Mucosa of descending colon (tissue), 3 donors: ENCODE measurements at places on chromosomes 1 and 21.

DNA sequence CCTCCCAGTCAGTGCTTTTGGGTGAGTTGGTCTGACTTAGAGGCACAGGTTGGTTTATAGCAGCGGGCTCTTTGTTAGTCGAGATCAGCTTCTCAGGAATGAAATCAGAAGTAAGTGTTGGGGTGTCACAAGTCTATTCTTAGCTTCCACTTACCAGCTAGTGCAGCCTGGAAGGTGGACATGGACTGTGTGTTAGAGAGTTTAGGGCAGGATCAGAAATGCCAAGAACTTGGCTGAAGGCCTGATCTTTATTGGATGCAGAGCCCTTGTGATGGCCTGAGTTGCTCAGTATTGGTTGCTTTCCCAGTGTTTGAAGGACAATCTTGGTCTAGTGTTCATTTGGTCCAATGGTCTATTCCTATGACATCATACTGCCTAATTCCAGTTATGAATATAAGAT lies 377.0 kb upstream of the USP24 start:
- DNase-seq = no peak

GRCh38 chr1:241419986-241420385 lies 63.0 kb upstream of the RGS7 start:
- DNase-seq = no peak

DNA sequence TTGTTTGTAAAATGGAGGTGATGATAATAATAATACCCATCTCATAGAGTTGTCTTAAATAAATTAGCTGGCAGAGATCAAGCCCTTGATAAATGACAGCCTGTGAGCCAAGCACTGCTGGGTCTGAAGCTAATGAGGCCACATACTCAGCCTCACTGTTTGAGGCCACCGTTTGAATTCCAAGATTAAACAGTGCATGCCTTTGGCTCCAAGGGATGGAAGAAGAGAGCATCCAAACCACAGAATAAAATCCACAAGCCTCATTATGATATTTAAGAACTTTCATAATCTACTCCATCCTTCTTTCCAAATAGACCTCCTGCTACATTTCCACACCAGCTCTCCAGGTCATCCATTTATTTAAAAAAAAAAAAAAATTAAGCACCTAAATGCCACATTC lies 29.0 kb downstream of the TGFBR3 start:
- DNase-seq = no peak

DNA sequence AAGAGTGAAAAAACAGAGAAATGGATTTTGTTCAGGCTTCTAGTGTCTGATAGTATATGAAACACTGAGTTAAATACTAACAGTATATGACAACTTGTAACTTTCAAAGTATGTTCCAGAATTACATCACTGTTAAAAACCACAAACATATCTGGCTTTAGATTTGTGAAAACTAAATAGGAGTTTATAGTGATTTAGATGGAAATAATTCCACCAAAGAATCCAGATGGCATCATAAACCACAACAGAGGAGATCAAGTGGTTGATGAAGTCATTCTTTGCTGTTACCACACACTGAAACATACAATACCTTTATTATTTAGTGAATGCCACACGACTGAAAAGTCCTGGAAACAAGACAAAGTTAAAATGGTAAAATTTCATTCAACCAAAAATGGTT lies 37.2 kb downstream of the ALG14 start:
- no peak for DNase-seq

GRCh38 chr1:58786184-58786926 lies 2.5 kb upstream of the JUN start:
- DNase-seq = no peak

DNA sequence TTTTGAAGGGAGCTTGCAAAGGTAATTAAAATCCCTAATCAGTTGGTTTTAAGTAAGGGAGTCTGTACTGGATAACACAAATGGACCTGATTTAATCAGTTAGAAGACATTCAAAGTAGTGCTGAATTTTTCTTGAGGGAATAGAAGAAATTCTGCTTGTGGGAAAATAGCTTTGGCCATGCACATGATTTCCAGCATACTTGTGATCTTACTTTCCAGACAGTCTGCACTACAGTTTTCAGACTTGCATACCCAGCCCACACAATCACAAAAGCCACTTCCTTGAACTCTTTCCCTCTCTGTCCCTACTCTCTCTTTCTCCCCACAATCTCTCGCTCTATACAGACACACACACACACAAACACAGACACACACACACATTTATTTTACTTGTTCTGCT lies 852.1 kb downstream of the PLA2G4A start:
- no peak for DNase-seq

- DNase-seq = no peak
Measured at GRCh38 chr21:43578677-43579303, 80.5 kb downstream of the HSF2BP start.
